ENCODE measurements at places on chromosomes 4 and X.

DNA sequence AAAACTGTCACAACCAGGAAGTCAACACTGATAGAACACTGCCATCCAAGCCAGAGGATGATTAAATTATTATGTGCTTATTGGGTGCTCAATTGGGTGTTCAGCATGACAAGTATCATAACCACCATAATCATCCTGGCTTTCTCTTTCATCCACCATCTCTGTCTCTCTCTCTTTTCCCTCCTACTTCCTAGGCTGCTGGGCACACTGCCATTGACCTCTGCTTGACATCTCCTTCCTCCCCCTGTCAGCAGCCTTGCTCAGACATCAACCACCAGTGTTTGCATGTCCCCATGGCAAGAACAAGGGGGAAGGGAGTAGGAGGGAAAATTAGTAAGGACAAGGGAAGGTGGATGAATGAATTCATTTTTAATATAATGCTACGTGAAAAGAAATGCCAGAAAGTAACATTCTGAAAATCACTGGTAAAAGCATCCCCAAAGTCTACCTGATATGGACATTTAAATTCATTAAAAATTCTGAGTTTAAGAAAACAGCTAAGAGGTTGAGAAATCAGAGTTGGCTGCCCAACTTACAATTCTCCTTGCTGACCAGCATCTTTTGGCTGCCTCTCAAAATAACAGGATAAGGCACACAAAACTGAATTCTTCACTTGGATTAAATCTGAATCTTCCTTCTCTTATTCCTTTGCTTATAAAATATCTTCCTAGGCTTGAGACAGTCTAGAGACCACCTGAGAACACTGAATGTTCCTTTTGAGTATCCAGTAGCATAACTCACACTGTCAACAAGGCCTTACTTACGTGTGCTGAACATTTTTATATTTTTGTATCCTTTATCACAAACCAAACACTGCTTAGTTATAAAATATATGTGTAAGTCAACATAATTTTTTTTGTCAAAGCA is 48.5 kb downstream of the SNCA start:
- DNase-seq = no peak

GRCh38 chr4:24319387-24319786 is 265.0 kb downstream of the DHX15 start:
- DNase-seq = no peak

DNA sequence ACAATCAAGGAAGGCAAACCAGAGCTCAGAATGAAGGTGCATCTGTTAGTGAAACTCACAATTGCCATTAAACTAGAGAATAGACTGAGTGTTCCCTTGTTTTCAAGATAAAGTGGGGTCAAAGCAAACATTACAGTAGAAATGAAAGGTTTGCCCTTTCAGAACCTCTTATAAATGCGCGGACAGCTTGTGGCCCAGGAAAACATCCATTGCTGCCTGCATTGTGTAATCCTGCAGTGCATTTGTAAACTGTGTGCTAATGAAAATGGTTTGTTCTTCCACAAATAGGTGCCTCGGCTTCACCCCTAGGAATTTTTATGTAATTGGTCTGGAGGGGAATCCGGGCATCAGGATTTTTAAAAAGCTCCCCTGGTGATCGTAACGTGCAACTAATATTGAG is 62.8 kb downstream of the SNX25 start:
- no peak for DNase-seq

GRCh38 chrX:7730071-7730470 is 112.9 kb upstream of the VCX start:
- DNase-seq = no peak

DNA sequence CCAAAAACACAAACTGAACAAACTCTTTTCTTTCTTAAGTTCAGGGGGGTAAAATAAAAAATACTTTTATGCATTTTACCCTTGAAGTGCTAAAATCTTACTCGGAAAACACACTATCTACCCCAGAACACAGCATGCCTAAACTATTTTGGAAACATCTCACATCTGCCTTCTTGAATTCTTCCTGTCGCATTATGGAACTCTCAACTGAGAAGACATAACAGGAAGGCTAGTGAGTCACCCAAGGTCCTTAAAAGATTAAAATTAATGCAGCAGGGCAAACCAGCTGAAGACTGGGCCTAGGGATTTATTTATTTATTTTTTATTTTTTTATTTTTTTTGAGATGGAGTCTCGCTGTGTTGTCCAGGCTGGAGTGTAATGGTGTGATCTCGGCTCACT is 208.2 kb downstream of the APBB2 start:
- DNase-seq = no peak
